ENCODE measurements at places on chromosomes 7 and 10.

DNA sequence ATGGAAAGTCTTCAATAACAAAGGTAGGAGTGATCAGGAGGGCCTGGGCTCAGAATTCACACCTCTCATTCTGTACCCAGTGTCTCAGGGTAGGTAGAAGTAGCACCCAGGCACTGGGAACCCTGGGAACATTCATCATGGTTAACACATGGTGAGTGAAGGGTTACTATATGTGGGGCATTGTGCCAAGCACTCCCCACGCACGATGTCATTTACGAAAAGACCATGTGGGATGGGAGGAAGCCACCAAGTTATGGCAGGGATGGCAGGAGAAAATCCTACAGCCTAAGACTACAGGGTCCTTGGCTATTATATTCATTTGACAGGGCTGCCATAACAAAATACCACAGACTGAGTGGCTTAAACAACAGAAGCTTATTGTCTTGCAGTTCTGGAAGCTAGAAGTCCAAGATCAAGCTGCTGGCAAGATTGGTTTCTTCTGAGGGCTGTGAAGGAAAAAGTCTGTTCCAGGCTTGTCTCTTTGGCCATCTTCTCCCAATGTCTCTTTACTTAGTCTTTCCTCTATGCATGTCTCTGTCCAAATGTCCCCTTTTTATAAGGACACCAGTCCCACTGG lies 27.7 kb upstream of the DDIT4 start:
- no peak for DNase-seq

- DNase-seq: peak; percentile 33
Observed at GRCh38 chr7:104627516-104627915, 299.1 kb downstream of the LHFPL3 start.

DNA sequence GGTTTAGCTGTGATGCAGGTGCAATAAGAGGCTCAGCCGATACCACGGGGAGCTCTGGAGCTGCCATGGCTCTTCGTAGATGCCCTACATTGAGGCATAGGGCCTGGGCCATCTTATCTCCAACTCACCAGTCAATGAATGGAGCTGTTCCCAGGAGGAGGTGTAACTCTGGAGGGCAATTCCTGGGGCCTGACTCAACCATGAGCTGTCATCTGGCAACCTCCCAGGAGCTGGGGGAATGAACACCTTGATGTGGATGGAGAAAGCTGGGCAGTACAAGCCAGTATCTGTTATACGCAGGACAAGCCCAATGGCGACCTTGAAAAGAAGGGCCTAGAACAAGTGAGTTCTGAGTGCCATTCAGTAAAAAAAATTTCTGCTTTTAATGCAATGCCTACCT lies 224.0 kb upstream of the PLXDC2 start:
- no peak for DNase-seq

- peak; percentile 57 for DNase-seq
Observed at GRCh38 chr7:123747620-123748141, 1.1 kb downstream of the WASL start.

GRCh38 chr7:7672545-7673239 lies 32.1 kb downstream of the UMAD1 start:
- peak; percentile 43 for DNase-seq

DNA sequence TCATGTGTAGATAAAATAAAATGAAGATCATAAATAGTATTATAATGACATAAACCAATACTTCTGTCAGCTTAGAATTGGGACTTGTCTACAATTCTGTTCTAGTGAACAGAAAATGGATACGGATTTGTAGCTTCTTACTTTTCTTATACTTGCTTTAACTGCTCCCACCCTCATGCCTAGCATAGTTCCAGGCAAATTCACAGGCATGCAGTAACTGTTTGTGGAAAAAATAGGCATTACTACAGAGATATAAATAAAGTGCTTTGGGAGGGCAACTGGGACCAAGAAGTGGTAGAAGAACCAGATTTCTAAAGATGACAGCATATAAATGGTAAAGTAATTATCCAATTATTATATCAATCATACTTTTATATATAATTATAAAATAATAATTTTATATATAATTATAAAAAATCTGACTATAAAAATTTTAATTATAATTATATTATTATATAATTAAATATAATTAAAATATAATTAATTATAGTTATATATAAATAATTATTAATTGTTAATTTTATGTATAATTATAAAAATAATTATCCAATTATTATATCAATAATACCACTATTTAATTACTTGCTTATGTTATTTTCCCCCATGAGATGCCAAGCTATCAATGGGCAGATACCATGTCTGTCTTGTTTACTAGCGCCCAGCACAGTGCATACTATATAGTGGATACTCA lies 144.1 kb downstream of the NOC3L start:
- DNase-seq: no peak

- no peak for DNase-seq
Observed at GRCh38 chr10:35565602-35566081, 39.5 kb upstream of the GJD4 start.

DNA sequence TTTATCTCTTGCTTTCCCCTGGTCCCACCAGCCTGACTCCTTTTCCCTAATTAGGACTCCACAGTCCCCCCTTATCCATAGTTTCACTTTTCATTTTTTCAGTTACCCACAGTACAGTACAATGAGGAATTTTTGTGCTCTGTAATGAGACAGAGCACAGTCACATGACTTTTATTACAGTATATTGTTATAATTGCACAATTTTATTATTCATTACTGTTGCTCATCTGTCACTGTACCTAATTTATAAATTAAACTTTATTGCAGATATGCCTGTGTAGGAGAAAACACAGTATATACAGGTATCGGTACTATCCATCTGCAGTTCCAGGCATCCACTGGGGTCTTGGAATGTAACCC lies 125.4 kb downstream of the KCNMA1 start:
- no peak for DNase-seq

DNA sequence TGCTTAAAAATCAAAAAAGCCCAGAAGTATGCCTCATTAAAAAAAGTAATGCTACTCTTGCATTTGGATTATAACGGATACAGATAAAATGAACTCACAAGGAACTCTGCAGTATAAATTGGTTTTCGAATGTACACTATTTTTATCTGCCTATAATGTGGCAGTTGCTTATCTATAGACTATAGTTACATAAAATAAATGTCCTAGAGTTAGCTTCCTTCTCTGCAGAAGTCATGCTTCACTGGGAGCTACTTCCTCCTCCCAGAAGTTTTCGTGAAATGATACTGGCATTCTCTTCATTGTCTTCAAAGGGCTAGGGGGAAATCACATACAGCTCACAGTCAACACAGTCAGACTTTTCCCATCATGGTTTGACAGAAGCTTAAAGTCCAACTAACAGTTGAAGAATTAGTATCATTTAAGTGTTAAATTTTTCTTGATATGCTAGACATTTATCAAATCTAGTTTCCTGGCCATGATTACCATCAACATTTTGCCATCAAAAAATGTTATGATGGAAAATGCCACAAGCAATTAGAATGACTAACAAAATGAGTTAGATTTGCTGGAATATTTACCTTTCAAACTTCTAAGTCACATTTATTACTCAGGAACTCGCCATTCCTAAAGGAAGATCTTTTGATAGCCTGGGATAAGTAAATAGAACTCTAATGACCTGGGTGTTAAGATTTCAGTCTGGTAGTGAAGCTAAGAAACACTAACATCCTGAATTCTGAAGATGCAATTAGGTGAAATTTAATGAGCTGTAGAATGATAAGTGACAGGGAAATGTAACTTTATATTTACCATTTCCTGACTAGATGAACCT lies 87.3 kb upstream of the TRIL start:
- no peak for DNase-seq

- no peak for DNase-seq
Observed at GRCh38 chr10:118307220-118307619, 34.9 kb downstream of the FAM204A start.

DNA sequence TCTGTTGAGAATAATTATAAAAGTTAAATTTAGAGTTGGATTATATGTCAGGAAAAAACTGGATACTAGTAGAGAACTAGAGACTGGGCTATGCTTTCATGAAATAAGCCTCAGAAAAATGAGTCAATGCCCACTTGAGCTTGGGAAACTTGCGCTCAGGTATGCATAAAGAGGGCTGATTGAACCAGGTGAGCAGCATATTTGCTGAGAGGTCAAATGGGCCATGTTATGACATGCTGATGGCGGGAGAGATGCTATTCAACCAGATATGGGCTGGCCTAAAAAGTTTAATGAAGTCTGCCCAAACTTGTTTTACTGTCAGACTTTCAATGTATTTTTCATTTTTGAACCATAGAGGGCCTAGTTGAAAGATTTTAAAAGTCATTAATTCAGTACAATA lies 837.6 kb upstream of the GHITM start:
- DNase-seq: no peak

DNA sequence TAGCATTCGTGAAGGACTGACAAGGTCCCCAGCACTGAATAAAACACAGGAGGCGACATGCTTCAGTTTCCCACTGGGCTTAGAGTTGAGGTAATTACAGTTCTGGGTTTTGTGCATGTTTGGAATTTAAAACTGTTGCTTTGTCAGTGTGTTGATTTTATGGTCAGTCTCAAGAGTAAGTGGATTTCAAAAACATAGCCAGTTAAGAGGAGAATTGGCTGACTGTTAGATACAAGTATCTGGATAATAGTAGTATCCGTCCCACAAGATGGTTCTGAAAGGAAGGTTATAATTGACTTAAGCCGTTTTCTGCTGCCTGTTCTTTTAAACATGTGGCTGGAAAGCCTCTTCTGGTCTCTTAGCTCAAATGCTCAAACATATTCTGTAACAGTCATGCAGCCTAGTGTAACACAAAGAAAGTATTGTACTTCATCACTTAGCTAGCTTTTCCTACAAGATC lies 170.9 kb downstream of the POLR1F start:
- DNase-seq: no peak

GRCh38 chr7:116809636-116810266 lies 52.6 kb upstream of the CAPZA2 start:
- DNase-seq: peak; percentile 13

DNA sequence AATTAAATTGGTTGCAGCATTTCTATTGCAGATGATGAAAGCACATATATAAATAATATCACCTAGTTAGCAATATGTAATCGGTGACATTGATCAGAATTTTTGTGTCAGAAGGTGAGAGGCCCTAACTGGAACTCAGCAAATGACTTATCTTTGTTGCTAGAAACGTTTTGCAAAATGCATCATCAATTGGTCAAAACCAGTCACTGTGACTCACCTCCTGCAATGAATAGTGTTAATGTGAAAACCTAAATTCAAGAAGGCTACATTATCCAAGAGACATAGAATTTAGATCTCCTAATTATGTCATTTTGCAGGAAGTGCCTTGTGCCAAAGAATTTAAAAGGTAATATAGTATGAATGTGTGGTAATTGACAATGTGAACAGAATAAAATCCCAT lies 9.8 kb upstream of the PNLIPRP3 start:
- no peak for DNase-seq

- no peak for DNase-seq
Observed at GRCh38 chr7:114648680-114649079, 234.1 kb downstream of the FOXP2 start.

GRCh38 chr10:69741671-69742355 lies 59.9 kb upstream of the COL13A1 start:
- DNase-seq: no peak

- no peak for DNase-seq
Observed at GRCh38 chr10:79328147-79328701, 19.0 kb upstream of the PPIF start.

DNA sequence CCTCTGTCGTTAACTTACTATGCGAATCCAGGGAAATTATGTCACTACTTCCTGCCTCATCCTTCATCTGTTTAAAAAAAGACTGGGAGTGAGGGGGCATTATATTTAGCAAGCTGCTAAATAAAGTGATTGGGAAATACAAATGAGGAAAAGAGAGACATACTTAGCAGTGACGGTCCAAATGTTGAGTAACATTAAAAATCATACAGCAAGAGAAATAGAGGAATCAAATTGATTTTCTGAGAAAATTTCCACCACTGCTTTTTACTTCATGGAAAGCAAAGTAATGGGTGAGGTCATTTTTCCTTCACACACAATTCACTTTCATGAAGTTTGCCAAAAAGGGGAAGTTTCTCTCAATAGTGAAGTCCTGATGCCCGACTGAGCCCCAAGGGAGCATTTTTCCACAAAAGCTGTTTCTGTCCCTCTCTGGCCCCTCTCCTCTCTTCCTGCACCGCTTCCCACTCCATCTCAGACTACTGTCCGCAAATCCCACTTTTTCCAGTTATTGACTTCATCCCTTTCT lies 61.9 kb upstream of the ADO start:
- no peak for DNase-seq

DNA sequence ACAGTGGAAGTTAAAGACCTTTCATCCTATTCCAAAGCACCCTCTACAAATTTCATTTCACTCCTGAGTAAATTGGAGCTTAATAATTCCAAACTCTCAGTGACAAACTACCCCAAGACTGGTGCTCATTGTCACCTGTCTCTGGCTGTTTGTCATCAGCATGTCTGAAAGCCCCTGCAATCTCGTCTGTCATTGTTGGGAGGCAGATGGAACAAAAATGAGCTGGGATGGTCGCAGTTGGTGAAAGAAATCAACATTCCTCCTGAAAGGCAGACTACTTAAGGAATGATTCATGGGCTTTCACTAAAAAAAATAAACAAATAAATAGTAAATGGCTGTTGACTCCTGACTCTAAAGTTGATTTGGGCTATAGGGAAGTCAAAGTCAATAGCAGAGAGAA lies 69.7 kb upstream of the PALS2 start:
- DNase-seq: no peak

DNA sequence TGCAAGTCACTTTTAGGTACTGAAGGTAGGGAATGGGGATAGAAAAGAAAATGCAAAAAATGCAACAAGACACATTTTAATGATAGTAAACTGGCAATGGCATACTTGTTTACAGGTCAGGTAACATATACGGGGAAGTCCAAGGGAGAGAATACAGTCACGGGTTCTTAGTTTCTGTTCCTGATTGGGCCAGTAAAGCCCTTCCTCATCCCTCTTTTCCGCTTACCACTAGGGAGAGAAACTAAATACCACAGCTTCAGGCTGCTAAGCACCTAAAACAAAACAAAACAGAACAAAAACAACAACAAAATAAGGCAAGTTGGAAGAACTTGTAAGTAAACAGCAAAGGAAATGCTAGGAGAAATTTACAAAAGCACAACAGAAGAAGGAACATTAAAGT lies 65.2 kb upstream of the OGDHL start:
- DNase-seq: no peak

DNA sequence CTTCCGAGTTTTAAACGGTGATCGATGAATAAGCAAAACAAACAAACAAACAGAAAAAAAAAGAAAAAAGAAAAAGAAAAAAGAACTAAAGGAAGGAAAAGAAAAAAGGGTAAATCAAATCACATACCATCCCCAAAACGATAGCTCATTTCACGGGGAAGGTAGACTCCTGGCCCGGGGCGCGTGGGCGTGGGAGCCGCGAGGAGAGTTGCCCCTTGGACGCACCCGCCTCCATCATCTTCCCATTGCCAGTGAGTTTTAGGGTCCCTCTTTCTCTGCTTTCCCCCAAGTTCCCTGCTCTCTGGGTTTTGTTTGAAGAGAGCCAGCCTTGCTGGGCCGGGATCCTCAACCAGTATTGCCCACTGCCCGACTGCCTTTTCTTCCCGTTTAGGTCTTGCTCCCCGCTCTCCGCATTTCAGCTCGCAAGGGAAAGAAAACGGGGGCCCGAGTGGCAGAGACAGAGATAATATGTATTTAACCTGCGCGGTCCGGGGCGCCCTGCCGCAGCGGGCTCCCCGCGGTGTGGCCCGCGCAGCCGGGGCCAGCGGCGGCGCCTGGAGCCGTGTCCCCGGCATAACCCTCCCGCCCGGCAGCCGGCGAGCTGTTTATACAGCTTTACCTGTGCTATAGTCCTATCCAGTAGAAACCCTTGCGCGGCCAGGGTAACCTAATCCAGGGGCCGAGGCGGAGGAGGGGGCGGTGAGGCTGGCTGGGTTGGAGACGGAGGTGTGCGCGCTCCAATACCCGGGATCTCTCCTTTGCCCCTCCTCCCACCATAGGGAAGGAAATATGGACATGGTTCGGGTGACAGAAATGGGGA lies 5.2 kb upstream of the GATA3 start:
- peak; percentile 50 for DNase-seq
